ENCODE measurements at places on chromosomes 2 and 18.

DNA sequence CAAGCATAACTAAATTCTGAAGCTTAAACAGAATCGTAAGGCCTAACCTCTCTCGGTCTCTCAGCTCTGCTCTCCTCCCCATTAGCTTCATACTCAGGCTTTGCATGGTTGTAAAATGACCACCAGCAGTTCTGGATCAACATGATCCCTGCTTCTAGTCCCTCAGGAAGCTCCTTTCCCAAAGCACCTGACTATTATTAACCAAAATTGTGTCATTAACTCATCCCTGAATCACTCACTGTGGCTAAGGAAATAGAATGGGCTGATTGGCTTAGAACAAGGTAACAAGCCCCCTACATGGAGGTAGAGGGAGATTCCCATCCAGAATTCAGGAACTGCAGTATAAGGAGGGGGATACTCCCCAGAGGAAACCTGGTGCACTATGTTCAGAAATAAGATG lies 448.3 kb downstream of the ARHGAP15 start:
- DNase-seq: no peak

DNA sequence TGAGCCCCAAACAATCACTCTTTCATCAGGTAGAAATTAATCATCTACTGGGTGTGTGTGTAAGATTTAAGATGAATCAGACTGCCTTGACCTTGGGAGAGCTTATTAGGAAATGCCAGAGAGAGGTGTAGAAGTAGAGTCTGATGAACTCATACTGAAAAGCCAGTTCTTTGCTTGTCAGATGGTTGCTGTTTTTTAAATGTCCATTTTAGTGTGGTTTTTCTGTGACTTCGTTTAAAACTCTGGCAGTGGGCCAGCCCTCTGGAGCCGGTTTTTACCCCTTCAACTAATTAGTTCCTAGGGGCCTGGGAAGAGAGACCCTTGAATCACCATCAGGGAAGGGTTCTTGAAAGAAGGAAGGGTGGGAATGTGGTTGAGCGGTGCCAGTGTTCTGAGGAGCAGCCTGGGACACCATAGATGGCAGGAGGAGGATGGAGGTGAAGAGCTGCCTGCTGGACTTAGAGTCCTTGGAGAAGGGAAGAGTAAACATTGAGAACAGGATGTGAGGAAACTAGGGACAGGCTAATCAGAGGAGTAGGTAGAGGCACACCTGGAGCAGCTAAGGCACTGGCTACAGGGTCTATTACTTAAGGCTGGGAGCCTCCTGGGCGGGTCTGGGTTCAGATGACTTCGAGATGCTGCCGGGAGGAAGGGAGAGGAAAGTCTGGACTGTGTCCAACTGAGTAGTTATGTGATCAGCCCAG lies 66.1 kb downstream of the LRRFIP1 start:
- no peak for DNase-seq

DNA sequence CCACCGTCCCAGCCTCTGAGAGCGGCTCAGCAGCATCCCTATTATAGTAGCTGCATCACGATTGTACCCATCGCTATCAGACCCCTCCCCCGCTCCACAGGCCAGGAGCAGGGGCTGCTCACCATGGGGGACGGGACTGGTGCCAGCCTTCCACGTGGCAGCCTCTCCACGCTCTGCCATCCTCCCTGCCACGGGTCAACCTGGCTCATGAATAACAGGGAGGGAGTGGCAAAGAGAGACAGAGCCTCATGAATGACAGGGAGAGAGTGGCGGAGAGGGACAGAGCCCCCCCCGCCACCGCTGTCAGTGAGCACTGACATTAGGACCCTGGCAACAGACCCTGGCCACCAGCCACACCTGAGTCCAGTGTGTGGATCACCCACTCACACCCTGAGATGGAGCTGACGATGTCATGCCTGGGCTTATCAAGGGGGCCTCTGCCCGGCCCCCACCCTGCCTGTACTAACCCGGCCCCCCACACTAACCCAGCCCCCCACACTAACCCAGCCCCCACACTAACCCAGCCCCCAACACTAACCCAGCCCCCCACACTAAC lies 16.9 kb downstream of the CROCC2 start:
- DNase-seq: no peak

DNA sequence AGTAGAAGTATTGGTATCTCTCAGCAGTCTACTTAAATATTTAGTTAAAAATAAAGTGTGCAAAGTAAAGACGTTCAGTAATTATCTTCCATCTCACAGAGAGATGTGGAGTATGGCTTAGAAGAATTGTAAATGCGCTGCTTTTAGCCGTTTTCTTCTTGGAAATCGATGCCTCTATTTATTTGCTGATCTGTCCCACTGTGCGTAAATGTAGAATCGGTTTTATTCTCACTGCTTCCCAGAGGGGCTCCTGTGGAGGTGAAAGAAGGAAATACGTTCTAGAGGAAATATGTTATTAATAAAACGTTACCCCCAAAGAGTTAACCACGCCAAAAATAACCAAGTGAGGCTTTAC lies 1.9 kb downstream of the NPAS2 start:
- DNase-seq: no peak

DNA sequence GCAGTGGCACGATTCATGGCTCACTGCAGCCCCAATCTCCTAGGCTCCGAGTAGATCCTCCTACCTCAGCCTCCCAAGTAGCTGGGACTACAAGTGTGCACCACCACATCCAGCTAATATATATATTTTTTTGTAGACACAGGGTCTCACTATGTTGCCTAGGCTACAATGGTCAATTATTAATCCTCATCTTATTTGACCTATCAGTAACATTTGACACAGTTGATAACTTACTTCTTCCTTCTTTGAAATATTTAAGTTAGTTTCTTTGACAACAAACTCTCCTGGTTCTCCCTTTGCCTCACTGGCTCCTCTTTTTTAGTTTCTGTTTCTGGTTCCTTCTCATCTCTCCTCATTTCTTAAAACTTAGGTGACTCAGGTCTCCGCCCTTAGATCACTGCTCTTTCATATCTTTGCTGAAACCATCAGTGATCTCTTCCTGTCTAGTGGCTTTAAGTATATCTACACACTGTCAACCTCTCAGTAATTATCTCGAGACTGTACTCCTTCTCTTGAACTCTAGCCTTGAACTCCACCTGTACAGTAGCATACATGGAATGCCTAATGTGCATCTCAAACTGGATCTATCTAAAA lies 11.5 kb downstream of the PGAP1 start:
- no peak for DNase-seq

GRCh38 chr2:72155737-72156136 lies 8.1 kb upstream of the CYP26B1 start:
- no peak for DNase-seq

- no peak for DNase-seq
These were observed 111.5 kb downstream of the MBD5 start for GRCh38 chr2:148132412-148132811.

- DNase-seq: no peak
These were observed 100.5 kb upstream of the ODC1 start for GRCh38 chr2:10548626-10549025.

- DNase-seq: no peak
These were observed 43.6 kb downstream of the LYPD6B start for GRCh38 chr2:149082079-149082478.

GRCh38 chr18:35136248-35136647 lies 95.0 kb downstream of the MAPRE2 start:
- no peak for DNase-seq
